ENCODE measurements at places on chromosomes 1 and 21.

- peak; percentile 30 for DNase-seq
Measured at GRCh38 chr1:42952303-42953001, 6.2 kb downstream of the SLC2A1 start.

DNA sequence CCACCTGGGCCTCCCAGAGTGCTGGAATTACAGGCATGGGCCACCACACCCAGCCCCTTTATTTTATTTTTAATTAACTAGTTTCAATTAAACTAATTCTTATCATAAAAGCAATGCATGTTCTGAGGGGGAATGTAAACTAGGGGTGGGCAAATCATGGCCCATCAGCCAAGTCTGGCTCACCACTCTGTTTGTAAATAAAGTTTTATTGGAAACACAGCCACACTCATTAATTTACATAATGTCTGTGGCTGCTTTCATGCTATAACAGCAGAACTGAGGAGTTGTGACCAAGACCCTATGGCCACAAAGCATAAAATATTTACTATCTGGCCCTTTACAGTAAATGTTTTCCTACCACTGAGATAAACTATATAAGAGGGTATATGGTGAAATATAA is 28.7 kb upstream of the IPO9 start:
- no peak for DNase-seq

GRCh38 chr1:37782491-37782890 is 11.2 kb upstream of the MANEAL start:
- no peak for DNase-seq

DNA sequence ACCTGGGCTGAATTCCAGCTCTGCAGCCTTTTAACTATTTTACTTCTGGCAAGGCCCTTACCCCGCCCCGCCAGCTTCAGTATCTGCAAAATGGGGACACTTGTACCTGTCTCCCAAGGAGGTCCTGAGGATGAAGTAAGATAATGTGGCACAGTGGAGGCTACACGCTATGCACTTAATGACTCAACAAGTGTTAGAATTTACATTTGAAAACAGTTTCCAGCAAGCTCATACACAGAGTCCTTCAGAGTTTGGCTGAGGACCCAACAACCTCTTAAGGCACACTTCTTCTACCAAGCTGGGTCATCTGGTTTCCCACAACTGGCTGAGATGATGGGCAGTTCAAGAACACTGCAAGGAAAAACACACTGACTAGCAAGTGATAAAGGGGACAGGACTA is 30.2 kb upstream of the SLC22A15 start:
- no peak for DNase-seq

GRCh38 chr1:68167211-68167610 is 65.1 kb downstream of the WLS start:
- DNase-seq, result no peak

GRCh38 chr21:44706706-44707581 is 4.4 kb downstream of the TSPEAR start:
- no peak for DNase-seq

GRCh38 chr1:167438171-167439138 is 79.9 kb downstream of the CD247 start:
- peak; percentile 47 for DNase-seq

DNA sequence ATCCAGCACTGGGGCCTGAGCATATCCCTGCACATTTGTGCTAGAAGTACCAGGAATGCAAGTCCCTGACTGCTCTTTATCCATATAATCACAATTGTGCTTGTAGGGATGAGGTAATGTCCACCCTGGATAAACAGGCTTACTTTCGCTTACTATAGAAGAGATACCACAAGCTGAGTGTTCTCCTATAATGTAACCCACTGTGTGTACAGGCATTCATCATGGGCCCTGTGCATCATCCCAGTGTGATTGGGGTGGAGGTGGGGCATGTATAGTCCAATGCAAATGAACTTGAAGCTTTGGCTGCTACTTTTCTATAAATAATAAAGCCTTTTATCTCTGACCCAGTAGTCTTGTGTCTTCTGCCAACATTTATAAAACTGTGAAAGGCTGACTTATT is 69.3 kb downstream of the MAN1A2 start:
- no peak for DNase-seq

GRCh38 chr1:168086438-168086837 is 50.3 kb downstream of the GPR161 start:
- DNase-seq, result no peak

- DNase-seq, result peak; percentile 70
Measured at GRCh38 chr1:52552236-52552504, 722 bp downstream of the TUT4 start.
